WTC11 (cell line): ENCODE measurements at places on chromosomes 13 and 19.

GRCh38 chr13:111916201-111916600 is 150.7 kb upstream of the SOX1 start:
- DNase-seq, result no peak

DNA sequence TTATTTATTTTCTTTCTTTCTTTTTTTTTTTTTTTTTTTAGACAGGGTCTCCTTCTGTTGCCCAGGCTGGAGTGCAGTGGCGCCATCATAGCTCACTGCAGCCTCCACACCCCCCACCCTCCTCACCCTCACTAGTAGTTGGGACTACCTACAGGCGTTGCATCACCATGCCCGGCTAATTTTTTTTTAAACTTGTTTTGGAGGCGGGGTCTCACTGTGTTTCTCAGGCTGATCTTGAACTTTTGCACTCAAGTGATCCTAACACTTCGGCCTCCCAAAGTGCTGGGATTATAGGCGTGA is 33.6 kb downstream of the GJA3 start:
- DNase-seq, result no peak

- no peak for DNase-seq
These were observed 215.3 kb downstream of the ZIC5 start for GRCh38 chr13:99756281-99756680.

GRCh38 chr13:106656186-106656585 is 88.2 kb upstream of the ARGLU1 start:
- DNase-seq, result no peak

GRCh38 chr19:51552996-51553725 is 17.9 kb upstream of the ZNF175 start:
- DNase-seq, result peak; percentile 97

DNA sequence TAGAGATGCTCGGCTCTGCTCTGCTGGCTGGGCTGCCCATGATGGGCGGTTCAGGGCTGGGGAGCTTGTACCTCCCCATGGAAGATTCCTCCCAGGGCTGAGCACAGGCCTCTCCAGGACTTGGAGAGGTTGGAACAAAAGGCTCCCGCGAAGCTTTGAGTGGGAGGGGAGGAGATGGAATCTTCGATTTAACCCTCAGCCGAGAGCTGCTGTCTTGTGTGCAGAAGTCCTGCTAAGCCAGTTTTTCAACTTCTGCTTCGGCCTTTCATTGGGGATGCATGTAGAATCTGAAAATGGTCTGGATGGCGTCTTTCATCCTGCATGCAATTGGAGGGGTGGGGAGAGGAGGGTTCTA is 163.3 kb downstream of the KDM4B start:
- DNase-seq, result no peak

DNA sequence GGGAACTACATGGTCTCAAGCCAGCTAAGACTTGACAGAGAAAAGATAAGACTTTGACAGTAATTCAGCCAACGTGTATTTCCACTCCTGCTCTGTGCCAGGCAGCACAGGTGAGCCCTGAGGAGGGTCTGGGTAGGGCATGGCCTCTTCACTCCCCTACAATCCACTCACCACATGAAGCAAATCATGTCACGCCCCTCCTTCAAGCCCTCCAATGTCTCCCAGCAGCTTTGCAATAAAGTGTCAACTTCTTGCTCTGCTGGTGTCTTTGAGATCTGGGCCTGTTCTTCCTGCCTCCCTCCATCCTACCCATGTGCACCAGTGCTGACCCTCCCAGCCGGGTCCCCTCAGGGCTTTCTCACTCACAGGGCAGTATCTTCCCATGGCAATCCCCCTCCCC is 58.5 kb downstream of the CCDC70 start:
- DNase-seq, result no peak
